ENCODE measurements at places on chromosomes 2 and 18. TPM values are rescaled to one million over a fixed set of nuclear protein-coding genes. Genes with fewer than 3 reads are reported as not detected.

GRCh38 chr2:55887901-55888624 lies 35.5 kb downstream of the EFEMP1 start:
- DNase-seq, result peak; percentile 83

- DNase-seq, result no peak
These were observed 495.3 kb downstream of the IRS1 start for GRCh38 chr2:226304308-226304707.

- no peak for DNase-seq
These were observed 160.6 kb upstream of the RMP24 start for GRCh38 chr18:35811896-35812295.

- no peak for DNase-seq
These were observed 44.4 kb upstream of the SPATS2L start for GRCh38 chr2:200262047-200262446.

DNA sequence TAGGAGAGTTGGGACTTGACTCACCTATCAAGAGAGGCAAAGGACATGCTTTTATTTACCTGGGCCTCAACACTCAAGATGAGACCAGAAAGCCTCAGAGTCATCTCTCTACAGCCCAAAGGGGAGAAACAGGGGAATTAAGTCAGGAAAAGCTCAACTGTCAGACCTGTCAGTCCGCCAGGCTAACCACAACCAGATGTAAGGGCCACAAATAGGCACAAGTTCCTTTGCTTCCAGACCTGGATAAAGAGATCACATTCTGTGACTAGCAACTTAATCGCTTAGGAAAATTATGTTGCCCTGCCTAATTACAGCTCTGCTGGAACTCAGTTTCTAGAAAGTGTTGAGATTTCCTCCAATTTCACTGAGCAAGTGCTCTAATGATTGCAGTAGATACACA lies 67.9 kb downstream of the ANKRD44 start:
- DNase-seq, result no peak

- DNase-seq, result no peak
These were observed 106.4 kb upstream of the CCDC85A start for GRCh38 chr2:56077359-56077915.

DNA sequence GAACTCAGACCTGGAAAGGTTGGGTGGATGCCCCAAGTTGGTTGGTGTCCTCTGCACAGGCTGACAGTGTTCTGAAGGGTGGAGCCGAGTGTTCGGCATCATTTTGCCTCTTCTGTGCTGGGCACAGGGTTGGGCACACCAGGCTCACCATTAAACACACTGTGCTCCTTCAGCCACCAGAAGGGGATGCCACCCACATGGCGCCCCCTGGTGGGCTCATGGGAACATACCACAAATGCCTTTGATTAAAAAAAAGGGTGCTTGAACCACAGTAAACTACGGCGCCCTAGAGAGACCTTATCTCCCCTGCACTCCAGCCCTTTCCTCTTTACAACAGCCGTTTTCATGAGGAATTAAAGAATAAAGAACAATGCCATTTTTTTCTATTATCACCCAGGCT lies 89.4 kb downstream of the CELF4 start:
- DNase-seq, result no peak

GRCh38 chr2:28618221-28619141 lies 122.6 kb downstream of the PLB1 start:
- no peak for DNase-seq

DNA sequence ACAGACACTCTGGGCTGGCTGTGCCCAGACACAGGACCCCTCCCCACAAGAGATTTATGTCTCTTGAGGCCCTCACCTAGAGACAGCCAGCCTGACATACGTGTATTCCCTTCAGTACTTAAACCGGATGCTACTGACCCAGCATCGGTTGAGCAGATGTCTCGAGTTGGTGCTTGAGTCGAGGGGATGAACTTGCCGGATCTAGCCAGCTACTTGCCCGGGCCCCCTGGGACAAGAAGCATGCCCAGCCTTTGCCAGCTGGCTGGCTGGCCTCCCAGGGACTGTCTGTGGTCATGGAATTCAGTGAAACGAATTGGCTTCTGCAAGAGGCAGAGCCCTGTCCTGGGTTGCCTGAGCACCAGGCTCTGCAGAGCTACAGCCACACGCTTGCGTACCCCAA lies 36.0 kb downstream of the DNMT3A start:
- no peak for DNase-seq

DNA sequence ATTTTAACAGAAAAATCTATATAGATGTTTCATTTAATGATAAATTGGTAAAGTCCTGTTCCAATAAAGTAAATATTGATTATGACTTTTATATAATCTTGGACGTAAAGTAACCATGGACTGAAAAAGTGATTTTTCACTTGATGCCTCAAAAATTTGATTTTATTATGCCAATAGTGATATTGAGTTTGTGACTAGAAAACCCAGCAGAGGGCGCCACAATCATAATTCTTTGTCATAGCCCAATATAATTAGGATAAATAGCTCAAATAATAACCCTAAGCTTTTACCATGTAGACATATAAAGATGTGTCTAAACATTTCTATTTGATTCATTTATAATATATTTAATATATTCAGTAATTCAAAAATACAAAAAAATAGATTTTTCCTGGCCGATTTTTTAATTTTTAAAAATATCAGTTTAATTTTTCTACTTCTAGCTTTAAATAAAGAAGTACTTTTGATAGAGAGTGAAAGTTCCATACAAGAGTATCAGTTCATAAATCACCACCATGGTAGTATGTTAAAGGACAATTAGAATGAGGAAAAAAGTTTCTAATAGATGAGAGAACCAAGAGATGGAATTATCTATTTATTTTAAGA lies 30.7 kb downstream of the CAMKMT start:
- no peak for DNase-seq

- DNase-seq, result no peak
These were observed 1783.9 kb downstream of the SUCLG1 start for GRCh38 chr2:82675186-82675585.

- no peak for DNase-seq
These were observed 159.0 kb upstream of the HAAO start for GRCh38 chr2:42951263-42951938.

DNA sequence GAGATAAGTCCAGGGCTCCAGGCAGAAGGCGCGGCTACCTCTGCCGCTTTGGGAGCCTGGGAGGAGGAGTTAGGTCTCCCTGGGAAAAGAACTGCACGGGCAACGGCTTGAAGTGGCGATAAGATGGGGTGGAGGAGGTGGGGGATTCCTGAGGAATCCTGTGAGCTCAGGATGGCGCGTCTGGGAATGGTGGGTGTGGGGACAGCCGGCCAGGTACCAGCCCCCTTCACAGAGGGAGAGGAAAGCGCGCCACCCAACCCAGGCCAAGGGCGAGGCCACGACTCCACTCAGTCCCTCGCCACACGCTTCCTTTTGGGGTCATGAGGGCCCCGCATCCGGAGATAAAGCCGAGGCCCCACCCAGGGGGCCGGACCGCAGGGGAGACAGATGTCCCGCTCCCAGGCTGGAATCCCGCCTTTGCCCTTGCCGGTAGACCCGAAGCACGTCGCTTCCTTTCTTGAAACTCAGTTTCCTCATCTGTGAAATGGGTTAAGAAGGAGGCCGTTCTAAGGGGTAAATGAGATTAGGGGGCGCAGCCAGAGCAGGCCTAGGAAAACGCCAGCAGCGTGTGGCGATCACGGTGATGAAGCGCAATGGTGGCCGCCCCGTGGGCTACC lies 1.7 kb upstream of the CTDSP1 start:
- DNase-seq, result no peak

- DNase-seq, result no peak
These were observed 5.2 kb downstream of the ANKRD23 start for GRCh38 chr2:96838345-96839292.

- DNase-seq, result no peak
These were observed 15.8 kb downstream of the CWC22 start for GRCh38 chr2:179991344-179991743.

DNA sequence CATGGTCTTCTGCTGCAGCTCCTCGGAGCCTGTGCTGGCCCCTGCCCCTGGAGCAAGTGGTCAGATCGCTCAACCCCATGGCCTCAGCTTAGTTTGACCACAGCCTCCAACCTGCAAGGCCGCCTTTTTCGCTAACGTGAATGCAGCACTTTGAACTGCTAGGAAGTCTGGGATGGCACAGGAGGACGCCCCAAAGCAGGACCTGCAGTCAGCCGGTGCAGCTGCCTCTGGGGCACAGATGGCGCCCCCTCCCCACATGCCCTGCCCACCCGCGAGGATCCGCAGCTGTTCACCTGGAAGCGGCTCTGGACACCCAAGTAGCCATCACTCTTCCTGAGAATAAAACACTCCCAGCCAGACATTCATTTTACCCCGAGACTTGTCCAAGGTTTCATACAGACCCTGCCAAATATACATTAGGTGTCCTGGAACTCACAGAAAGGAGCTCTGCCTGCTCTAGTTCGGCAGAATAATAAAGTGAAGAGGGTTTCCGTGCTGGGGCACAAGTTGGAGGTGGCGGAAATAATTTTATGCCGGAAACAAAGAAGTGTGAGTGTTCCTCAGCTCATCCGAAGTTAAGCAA lies 510.1 kb downstream of the EIPR1 start:
- DNase-seq, result no peak

DNA sequence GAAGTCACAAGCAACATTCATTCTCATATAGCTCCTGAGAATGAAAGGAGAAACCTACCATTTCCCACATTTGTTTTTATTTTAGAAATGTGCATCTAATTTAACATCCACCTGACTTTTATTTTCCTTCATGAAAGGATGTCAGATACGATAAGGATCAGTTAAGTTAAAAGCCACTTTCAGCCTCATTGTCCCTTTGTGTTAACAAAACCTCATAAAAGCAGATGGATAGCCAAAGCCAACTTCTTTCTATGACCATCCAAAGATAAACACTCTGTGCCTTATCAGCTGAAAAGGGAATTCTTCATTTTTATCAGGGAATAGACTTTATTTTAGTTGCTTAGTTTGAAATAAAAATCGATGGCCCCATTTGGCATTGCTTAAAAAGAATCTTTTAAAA lies 25.7 kb upstream of the RIT2 start:
- no peak for DNase-seq

- no peak for DNase-seq
These were observed 233.7 kb downstream of the METTL4 start for GRCh38 chr18:2337552-2338141.

DNA sequence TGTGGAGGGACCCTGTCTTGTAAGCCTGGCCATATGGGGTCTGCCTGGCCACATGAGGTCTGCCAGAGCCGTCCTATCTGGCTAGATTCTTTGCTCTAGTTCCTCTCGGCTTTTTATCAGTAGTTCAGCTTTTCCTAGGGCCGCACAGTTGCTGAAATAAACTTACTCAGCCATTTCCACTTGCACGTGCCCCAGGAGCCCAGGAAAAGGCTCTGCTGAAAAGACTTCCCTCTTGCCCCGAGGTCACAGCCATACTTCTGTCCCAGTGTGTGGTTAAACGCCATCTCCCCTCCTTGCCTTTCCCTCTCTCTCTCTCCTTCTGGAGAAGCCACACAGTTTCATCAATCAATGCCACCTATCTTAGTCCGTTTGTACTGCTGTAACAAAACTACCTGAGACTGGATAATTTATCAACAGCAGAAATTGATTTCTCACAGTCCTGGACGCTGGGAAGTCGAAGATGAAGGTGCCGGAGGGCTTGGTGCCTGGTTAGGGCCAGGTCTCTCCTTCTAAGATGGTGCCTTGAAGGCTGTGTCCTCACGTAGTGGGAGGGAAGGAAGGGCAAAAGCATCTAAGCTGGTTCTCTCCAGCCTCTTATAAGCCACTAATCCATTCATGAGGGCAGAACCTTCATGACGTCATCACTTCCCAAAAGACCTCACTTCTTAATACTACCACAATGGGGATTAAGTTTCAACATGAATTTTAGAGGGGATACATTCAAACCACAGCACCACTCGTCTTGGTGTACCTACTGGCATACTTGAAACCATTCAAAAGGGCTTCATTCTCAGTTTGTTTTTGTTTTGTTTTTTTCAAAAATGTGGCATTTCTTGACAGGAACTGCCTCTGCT lies 11.2 kb upstream of the GALM start:
- DNase-seq, result no peak

DNA sequence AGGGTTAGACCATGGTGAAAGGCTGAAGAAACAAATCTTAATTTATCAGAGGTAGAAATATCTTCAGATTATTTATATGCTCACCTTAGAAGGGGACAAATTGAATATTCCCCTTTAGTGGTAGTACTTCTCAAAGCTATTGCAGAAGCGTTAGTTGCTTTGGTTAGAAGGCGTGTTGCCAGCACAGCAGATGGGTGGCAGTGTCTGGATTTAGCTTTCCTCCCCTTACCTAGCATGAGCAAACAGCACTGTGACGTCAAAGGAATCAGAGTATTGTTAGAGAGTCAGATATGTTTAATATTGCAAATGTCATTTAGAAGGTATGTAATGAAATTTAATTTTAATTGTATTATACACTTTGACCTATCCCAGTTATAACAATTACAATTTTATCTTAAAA lies 27.2 kb upstream of the GALR1 start:
- DNase-seq, result no peak

DNA sequence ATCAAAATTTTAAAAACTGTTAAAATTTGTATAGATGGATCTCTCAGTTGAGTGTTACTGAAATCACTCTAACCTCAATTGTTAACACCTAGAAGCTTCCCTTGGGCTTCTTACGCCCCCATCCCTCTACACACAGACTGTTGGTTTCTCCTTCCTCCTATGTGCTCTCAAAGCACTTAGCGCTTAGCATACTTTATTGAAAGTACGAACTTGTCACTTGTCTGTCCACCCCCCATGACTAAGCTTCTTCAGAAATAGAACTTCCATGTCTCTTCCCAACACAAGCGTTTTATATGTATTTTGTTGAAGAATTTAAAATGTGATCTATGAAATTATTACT lies 441 bp downstream of the MPHOSPH10 start:
- no peak for DNase-seq

DNA sequence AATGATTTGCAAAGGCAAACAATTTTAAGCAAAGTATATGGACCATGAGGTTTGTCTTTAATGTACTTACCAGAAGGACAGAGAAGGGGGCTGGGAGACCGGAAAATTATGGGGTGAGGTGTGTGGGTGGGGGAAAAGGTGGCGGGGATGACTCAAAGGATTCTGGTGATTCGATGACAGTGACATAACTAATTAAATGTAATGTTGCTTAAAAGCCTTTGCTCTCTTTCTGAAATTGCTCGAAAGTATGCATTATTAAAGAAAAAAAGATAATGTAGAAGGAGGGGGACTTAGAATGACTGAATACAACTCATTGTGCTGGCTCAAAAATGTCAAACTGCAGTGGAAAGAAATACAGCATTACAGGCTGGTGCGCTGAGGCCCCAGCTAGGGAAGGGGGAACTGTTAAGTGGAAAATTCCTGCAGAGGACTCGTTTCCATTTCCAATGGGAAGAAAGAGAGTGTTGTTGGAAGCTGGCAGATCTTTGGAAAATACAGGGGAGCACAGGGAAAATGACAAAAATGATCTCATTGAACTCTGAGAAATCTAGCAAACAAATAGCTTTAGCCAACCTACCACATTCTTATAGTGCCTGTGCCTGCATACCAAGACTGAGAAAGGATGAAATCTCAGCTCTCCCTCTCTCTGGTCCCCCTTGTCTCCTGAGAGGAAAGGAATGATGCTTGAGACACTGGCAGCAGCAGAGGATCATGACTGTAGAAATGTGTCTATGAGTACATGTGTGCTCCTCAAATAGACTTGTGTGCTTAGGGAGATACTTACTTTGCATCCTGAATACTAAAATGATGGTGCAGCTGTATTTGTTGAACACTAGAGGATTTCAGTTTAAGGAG lies 632.4 kb downstream of the NYAP2 start:
- DNase-seq, result no peak

The MEP1B gene
- not detected for total RNA-seq

The CXCR1 gene
- total RNA-seq, result not detected

The MPP4 gene
- 1.0 TPM for total RNA-seq

The HOXD1 gene
- 9.3 TPM for total RNA-seq

The CRYBA2 gene
- total RNA-seq, result not detected

The RPS27A gene
- total RNA-seq, result 3,784 TPM

The ACVR1C gene
- total RNA-seq, result 0.07 TPM

The CFAP65 gene
- 1.1 TPM for total RNA-seq

The LRRTM4 gene
- total RNA-seq, result not detected
